Kidney (tissue), 22 donors: ENCODE measurements at places on chromosomes 2 and 18. TPM values are rescaled to one million over a fixed set of nuclear protein-coding genes. Genes with fewer than 3 reads are reported as not detected.

The ZNF512 gene
- 40.6 TPM for total RNA-seq

The CNTNAP5 gene
- total RNA-seq = 0.50 TPM

The PDE1A gene
- total RNA-seq = 70.5 TPM

The POLR1B gene
- 24.4 TPM for total RNA-seq

The ARHGAP15 gene
- 23.1 TPM for total RNA-seq

The CXCR2 gene
- 0.44 TPM for total RNA-seq

The CAPN14 gene
- 0.25 TPM for total RNA-seq

The PLCL1 gene
- total RNA-seq = 14.7 TPM

The ACMSD gene
- total RNA-seq = 44.0 TPM

The SULT1C2 gene
- total RNA-seq = 67.4 TPM
